GM12865 (cell line): ENCODE measurements at places on chromosomes 4 and X.

DNA sequence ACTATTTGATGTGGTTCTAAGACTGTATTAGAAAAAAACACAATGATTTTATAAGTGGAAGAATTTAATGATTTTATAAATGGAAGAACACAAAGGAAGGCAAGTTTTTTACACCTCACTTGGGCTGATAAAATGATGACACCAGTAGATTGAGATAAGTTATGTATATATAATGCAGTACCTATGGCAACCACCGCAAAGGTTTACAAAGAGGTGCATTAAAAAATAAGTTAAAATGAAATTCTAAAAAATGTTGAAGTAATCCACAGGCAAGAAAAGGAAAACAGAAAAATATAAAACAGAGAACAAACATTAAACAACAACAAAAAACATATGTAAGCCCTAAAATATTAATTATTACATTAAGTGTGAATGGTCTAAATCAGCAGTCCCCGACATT is 490.9 kb upstream of the AADAT start:
- DNase-seq, result no peak

GRCh38 chr4:66430856-66431255 is 760.6 kb upstream of the EPHA5 start:
- DNase-seq, result no peak

- no peak for DNase-seq
Observed at GRCh38 chrX:44876086-44876485, 3.1 kb downstream of the KDM6A start.

DNA sequence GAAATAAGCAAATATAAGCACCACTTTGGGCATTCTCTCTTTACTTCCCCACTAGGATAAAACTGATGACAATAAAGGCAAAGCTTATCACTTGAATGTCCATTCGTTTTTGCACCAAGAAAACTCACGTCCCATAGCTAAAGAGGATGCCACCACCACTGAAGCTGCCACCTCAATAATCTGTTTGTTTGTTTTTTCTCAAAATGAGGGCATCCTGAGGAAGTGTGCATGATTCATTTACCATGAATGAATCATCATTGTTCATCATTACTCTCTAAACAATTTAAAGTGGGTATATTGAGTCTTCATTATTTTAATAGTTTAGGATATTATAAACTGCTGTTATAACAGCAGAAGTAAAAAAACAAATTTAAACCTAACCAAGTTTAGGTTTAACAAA is 168.2 kb downstream of the DCTD start:
- DNase-seq, result no peak

GRCh38 chr4:16665942-16666551 is 232.4 kb downstream of the LDB2 start:
- no peak for DNase-seq

GRCh38 chr4:154364066-154364845 is 127.3 kb downstream of the DCHS2 start:
- no peak for DNase-seq

DNA sequence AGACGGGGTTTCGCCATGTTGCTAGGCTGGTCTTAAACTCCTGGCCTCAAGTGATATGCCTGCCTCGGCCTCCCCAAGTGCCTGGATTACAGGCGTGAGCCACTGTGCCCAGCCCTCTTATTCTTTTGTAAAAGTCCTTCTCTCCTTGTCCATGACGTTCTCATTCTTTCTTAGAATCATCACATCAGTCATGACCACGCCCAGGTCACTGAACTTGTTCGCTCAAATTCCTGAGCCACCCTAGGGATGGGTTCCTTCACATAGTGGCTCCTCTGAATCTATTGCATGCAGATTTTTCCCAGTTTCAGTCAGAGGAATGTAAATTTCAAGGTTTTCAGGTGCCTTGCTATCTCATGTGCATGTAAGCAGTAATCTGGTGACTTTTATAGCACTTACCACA is 15.7 kb downstream of the JADE1 start:
- DNase-seq, result no peak

- DNase-seq, result no peak
Observed at GRCh38 chr4:53905276-53905940, 159.0 kb downstream of the CHIC2 start.

- DNase-seq, result no peak
Observed at GRCh38 chr4:107640878-107641277, 79.2 kb downstream of the PAPSS1 start.

DNA sequence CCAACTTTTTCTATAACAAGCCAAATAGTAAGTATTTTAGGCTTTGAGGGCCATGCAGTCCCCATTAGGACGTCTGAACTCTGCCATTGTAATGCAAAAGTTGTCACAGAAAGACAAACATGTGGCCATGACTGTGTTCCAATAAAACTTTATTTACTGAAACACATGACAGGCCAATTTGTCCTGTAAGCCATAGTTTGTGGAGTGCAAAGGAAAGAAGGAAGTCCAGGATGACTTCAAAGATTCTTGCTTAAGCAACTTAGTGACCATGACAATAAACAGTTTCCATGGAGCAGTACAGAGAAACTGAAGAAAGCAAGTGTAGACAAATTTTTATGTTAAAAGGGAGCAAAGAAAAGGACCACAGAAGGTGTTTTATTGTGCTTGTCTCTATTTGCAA is 35.0 kb upstream of the MYOZ2 start:
- DNase-seq, result no peak

DNA sequence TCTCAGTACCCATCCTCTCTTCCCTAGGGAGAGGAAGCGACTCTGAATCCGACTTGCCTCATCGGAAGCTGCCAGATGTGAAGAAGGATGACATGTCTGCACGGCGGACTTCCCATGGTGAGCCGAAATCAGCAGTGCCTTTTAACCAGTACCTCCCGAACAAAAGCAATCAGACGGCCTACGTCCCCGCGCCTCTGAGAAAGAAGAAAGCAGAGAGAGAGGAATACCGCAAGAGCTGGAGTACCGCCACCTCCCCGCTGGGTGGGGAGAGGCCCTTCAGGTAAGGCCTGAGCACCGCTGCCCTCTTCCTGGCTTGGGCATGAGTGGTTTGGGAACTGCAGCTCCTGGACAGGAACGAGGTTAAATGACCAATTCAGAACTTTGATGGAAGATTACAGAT is 81.2 kb downstream of the LIMCH1 start:
- DNase-seq, result no peak

- no peak for DNase-seq
Observed at GRCh38 chr4:64062991-64063390, 346.3 kb downstream of the TECRL start.

DNA sequence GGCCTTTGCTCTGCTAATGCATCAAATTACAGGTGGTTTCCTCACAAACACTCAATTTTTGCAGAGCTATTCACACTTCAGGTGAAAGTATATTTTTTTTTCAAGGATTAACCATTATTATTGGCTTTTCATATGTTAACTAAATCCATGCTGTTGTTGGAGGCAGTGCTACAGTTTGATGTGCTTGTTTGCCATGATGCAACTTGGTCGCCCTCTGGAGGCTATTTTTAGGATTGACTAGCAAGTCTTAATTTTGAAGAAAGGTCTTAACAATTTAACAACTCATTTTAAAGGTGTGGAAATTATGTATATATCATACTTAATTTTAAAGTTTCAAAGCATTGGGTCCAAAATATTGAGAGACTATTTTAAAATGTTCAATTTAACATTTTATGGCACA is 168.8 kb upstream of the FAM47A start:
- peak; percentile 43 for DNase-seq

- no peak for DNase-seq
Observed at GRCh38 chrX:154779261-154779660, 16.6 kb downstream of the DKC1 start.

DNA sequence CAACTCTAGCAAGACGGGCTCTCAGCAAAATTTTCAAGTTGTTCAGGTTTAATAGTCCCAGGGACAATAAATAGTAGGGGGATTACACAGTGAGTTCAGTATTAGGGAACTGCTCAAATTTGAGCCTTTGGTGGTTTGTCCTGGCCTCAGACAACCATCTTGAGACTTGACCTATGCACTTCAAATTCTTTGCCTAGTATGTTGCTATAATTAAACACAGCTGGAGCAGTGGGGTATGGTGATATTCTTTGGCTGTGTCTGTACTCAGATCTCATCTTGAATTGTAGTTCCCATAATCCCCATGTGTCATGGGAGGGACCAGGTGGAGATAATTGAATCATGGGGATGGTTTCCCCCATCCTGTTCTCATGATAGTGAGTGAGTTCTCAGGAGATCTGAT is 43.3 kb upstream of the TEX13A start:
- DNase-seq, result no peak

- DNase-seq, result no peak
Observed at GRCh38 chr4:136281889-136282288, 1250.4 kb downstream of the PCDH18 start.

- DNase-seq, result no peak
Observed at GRCh38 chr4:79661196-79661595, 253.2 kb upstream of the GK2 start.

DNA sequence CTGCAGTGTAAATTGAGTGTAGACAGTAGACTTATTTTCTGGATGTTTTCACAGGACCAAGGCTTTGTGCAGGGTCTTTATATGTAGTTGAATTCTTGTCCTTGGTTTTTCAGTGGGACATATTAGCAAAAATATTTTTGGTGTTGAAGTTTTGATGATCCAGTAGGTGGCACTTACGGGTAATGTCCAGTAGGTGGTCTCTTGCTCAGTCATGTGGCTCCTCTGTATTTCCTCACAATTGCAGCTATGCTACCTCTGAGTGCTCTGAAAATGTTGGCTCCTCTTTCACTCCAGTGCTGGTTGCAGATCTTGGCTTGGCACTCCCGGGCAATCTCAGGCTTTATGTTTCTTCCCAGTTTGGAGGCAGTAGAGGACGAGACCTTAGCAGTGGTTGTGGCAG is 419.8 kb upstream of the AMOT start:
- DNase-seq, result peak; percentile 0

GRCh38 chrX:25067271-25068172 is 51.8 kb upstream of the ARX start:
- no peak for DNase-seq

- DNase-seq, result peak; percentile 47
Observed at GRCh38 chr4:7539659-7540058, 104.9 kb upstream of the PSAPL1 start.

DNA sequence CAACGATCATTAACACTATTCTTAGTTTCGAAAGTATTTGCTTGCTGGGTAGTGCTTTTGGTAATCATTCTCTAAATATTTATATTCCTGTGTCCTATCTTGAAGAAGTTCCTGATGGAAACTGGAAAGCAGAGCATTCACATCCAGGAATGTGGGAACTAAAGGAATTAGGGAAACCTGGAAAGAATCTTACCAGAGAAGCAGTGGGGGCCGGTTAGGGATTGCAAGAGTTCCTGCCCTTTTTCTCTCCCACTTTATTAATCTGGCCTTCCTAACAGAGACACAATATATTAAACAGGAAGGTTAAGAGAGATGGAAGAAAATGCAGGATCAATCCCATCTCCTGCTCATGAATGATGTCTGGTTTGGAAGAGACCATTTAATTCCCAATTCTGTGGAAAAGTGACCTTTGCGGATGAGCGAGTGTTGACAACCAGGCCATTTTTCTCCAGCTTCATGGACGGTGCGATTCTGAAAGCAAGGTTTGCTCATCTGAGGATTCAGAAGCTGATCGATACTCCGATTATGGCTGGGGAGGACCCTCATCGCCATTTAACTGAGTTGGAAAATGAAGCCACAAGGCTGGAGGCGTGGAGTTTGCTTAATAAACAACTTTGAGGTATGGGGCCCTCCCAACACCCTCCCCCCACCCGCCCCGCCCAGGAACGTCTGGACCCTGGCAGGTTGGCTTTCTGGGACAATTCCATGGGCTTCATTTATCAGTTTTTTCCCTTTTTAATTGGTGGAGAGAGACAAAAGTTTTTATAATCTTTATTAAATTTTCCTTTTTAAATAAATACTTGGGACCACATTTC is 52.3 kb downstream of the C4orf51 start:
- DNase-seq, result no peak

DNA sequence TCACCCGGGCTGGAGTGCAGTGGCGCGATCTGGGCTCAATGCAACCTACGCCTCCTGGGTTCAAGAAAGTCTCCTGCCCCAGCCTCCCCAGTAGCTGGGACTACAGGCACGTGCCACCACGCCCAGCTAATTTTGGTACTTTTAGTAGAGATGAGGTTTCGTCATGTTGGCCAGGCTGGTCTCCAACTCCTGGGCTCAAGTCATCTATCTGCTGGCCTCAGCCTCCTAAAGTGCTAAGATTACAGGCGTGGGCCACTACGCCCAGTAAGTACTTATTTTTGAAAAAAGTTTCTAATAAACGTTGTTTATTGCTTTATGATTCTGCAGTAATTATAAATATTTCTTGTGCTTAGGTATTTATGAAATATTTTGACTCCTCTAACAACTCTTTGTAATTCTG is 4.3 kb upstream of the PCSK1N start:
- DNase-seq, result no peak

DNA sequence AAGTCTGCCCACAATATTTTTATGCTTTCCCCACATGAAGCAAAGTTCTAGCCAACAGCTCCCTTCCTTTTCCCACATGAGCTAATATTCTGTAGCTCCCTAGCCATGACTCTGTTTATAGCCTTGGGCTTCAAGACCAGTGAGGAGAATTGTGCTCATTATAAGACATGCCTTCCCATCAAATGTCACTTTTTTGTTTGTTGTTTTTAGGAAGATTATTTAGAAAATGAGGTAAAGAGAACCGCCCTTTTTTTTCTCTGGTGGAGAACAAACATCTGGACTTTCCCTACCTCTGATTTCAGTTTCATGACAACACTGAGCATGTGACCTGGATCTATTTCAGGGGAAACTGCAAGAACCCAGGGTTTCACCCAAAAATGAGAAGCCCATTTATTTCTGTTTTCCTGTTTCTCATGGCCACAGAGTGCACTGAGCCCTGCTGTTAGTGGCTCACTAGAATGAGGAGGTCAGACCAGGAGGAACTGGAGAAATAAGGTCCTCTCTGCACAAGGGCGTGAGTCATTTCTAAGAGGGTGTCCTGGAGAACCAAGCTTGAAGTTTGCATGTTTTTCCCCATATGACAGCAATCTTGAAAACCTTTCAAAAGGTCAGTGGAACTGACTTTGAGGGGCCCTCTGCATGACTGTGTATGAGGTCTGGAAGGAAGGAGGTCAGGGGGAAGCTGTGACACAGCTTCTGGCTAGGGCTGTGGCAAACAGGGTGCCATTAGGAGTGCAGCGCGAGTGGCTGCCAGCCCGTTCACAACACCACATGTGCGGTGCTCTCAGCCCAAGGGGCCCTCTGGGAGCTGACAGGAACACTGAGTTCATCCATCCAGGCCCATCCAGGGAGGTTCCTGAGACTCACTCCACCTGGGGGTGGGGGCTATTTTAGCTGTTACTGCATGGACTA is 55.2 kb downstream of the CHST7 start:
- DNase-seq, result peak; percentile 89

GRCh38 chrX:145853181-145853580 is 35.6 kb downstream of the SLITRK2 start:
- DNase-seq, result no peak

- DNase-seq, result peak; percentile 49
Observed at GRCh38 chr4:13615161-13615560, 12.4 kb downstream of the BOD1L1 start.

- no peak for DNase-seq
Observed at GRCh38 chr4:158189422-158189821, 16.6 kb upstream of the GASK1B start.
